ENCODE measurements at places on chromosomes 6 and 20. TPM values are rescaled to one million over a fixed set of nuclear protein-coding genes. Genes with fewer than 3 reads are reported as not detected.

GRCh38 chr6:148509800-148510581 lies 167.4 kb downstream of the SASH1 start:
- peak; percentile 96 for DNase-seq

GRCh38 chr6:22322103-22323030 lies 25.5 kb upstream of the PRL start:
- no peak for DNase-seq

DNA sequence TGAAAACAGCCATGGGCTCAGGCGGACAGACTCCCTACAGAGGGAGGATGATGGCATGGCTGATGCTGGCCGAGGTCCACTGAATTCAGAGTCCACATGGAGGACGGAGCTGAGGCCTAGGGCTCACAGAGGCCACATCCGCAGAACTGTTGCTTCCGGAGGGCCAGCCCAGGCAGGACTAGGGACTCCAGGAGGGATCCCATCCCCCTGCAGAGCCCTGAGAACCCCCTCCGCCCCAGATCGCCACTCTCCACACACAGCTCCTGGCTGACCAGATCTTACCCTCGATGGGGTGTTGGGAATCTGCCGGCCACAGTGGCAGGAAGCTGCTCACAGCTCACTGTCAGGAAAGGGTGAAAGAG lies 399.2 kb downstream of the TAF4 start:
- DNase-seq, result no peak

GRCh38 chr6:24936641-24937317 lies 1.0 kb upstream of the RIPOR2 start:
- DNase-seq, result no peak

GRCh38 chr20:38460040-38460623 lies 12.5 kb upstream of the RALGAPB start:
- peak; percentile 81 for DNase-seq

- no peak for DNase-seq
Measured at GRCh38 chr6:151535476-151536187, 41.8 kb downstream of the CCDC170 start.

- no peak for DNase-seq
Measured at GRCh38 chr6:30722280-30723112, 2.3 kb downstream of the TUBB start.

- peak; percentile 70 for DNase-seq
Measured at GRCh38 chr6:148969603-148970061, 222.8 kb downstream of the UST start.

DNA sequence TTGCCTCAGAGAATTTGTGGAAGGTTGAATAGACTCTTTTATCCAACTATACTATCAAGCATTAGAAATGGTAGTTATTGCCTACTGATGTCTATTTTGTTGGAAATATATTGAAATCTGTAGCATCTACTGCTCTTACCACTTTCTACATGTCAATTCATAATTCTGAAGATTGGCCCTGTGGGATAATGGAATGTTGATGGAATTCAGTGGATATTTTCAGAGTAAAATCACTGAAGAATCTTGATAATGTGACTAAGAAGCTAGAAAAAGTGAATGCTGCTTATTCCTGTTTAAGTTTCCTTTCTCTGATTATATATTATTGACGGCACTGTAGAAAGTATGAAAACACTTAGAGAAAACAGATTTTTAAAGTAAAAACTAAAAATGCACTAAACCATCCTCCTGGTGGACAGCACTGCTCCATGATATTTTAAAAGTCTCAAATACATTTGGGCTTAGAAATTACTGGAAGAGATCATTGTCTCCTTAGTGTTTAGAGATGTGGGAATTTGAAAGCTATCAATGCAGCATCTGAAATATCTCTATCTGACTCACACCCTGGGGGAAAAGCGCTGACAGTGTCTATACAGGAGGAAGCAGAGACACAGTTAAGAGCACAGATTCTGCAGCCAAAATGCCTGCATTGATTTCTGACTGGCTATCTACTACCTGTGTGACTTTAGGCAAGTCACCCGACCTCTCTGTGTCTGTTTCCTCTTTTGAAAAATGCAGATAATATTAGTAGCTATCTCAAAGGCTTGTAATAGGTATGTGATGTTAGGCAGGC lies 37.9 kb upstream of the RCAN2 start:
- DNase-seq, result no peak

GRCh38 chr6:155040154-155040553 lies 45.0 kb downstream of the TIAM2 start:
- DNase-seq, result no peak

GRCh38 chr6:138162955-138163575 lies 1.3 kb downstream of the ARFGEF3 start:
- no peak for DNase-seq

- no peak for DNase-seq
Measured at GRCh38 chr6:45434381-45434700, 56.6 kb upstream of the SUPT3H start.

DNA sequence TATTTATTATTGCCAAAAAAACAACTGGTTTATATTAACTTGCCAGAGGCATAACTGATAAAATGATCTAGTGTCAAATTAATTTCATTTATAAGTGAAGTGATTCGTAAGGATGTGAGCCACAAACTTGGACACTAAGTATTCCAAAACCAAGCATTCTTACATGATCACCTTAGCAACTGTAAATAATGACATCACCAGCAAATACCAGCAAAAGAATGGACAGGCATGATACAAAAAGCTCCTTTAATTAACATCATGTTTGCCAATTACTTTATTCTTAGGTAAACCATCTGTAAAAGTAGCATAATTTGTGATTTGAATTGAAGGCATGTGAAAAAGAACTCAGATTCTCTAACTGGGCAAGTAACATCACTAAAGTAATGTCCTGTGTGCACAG lies 17.2 kb upstream of the FNDC1 start:
- peak; percentile 37 for DNase-seq

- no peak for DNase-seq
Measured at GRCh38 chr6:145733810-145734209, 1.5 kb downstream of the EPM2A start.

DNA sequence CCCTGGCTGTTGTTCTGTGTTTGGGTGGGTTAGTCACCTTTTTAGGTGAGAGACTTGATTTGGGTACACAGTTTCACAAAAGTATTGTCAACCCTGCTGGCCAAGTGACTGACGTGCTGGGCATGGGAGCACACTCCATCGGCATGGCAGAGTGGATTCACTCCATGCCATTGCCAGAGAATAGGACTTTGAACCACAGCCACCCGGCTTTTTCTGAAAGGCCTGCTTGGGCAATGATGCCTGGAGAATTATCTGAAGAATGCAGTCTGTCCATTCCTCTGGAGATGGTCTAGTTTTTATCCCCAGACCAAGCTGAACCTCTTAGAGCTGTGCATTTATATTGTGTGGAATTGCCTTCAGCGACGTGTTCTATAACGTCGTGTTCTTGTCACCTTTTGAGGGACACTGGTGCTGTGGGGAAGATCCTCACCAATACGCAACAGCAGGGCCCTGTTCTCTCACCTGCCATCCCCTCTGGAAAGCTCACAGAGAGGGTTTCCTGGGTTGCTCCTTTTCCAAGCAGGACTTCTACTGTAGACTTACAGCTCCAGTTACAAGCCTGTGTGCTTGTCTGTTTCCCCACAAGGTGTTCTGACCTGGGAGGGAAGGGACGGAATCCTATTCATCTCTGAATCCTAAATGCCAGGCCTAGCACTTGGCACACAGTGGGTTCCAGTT lies 183.4 kb upstream of the AKAP12 start:
- DNase-seq, result no peak

- DNase-seq, result no peak
Measured at GRCh38 chr6:143155681-143156080, 95.0 kb downstream of the AIG1 start.

DNA sequence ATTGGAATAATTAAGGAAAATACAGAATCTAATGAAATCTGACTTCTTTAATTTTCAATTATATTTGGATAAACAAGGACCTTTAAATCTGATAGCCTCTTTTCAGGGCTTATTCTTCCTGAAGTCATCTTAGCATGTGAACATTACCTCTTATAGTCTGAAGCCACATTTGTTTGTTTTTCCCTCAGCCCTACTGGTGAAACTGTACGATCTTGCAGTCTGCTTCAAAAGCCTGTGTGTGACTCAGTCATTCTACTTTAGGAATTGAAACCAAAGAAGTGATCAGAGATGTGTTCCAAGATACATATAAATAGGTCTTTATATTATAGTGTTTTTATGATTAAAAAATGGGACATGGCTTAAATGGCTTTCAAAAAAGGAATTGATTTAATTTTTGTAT lies 67.5 kb downstream of the MACROD2 start:
- DNase-seq, result peak; percentile 15

DNA sequence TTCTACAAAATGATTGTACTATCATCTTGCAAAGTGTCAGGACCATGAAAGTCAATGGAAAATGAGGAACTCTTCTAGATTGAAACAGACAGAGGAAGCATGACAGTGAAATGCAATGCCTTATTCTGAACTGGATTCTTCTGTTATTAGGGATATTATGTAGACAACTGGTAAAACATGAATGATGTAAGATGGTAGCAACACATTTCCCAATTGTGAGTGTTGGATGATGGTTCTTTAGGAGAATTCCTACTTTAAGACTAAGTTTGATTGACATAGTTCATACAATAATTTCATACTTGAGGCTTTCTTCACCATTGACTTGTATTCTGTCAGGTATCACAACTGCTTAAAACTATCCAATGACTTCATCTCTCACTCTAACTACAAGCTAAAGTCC lies 4.5 kb downstream of the UBE3D start:
- no peak for DNase-seq

DNA sequence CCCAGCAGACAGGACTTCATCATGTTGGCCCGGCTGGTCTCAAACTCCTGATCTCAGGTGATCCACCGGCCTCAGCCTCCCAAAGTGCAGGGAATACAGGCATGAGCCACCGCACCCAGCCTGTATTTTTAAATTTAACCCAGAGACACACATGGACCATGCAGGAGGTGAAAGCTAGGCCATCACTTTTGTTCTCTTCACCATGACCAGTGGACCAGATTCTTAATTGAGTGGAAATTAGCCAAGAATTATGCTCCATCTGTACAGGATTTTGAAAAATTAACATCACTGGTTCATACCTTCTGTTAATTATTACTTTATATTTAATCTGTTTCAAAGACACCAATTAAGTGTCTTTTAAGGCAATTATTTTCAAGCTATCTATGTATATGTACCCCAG lies 493.6 kb upstream of the NOX3 start:
- no peak for DNase-seq

The GABRR1 gene
- not detected for total RNA-seq

The PRICKLE4 gene
- 3.1 TPM for total RNA-seq

The PSMB9 gene
- total RNA-seq, result 34.1 TPM

The SLC17A4 gene
- total RNA-seq, result not detected

The PGC gene
- total RNA-seq, result not detected

The PHF10 gene
- total RNA-seq, result 30.9 TPM

The TUBB2B gene
- total RNA-seq, result 144 TPM

The RBBP8NL gene
- 0.14 TPM for total RNA-seq

The ISM1 gene
- total RNA-seq, result 0.98 TPM

The OLIG3 gene
- total RNA-seq, result 0.14 TPM

The SPATA25 gene
- total RNA-seq, result 1.7 TPM
